ENCODE measurements at places on chromosomes 12 and 14. TPM values are rescaled to one million over a fixed set of nuclear protein-coding genes. Genes with fewer than 3 reads are reported as not detected.

GRCh38 chr12:112586148-112586783 is 167.5 kb downstream of the PTPN11 start:
- no peak for DNase-seq

DNA sequence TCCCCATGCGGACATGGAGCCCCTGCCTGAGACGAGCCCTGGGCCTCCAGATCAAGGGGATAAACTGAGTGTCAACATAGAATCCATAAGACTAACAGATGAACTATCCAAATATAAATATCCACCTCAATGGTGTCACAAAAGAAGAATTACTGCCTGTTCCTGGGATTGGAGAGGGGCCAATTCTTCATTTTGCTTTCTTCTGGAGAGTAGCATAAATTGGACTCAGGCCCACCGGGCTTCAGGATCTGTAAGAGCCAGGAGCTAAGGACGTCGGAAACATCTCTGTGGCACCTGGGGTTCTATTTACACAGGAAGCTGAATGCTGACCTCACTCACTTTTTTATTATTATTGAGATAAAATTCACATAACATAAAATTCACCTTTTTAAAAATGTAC is 408.2 kb upstream of the CCDC196 start:
- DNase-seq, result no peak

DNA sequence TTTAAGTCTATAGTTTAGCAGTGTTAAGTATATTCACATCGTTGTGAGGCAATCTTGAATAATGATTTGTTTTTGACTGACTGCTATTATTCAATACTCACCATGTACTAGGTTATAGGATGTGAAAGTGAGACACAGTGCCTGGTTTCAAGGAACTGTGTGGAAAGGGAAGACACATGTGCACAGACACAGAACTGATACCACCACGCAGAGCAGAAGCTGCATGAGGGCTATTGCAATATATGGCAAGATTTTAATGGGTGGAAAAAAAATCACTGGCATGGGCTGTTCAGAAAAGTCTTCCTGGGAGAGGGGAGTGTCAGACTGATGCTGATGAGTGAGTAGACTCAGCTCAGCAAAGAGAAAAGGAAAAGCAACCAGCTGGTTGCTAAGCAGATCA is 10.4 kb downstream of the SLC7A8 start:
- no peak for DNase-seq

DNA sequence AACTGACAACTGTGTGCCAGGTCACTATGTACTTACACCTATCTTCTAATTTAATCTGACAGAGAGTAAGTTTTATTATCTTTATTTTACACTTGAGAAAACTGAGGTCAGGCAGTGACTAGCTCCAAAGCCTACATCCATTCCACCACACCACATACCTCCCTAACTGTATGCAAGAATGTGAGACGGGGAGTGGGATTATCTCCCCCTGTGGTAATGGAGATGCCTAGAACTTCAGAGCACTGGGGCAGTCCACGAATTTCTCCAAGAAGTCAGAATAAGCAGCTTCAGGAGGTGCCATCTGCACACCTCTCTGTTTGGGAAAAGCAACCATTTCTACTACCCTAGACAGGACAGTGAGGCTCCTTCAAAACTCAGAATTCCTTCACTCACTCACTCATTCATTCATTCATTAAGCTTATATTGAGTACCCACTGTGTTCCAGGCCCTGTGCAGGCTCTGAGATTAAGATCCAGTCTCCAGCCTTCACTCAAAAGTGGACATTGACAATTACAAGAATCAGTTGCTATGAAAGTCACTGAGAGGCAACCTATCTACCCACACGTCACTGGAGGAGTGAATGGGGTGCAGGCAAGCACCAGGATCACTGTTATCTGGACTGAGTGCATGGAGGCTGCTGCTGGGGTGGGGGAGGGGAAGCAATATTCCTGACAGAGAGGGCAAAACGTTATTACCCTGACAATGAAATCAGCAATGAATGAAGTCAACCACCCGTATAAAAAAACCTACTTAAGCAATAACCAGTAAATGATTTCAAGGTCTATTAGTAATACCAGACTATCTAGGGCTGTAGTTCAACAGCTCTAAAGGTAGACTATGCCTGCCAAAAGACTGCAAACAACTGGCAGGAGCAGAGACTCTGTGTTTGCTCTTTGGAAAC is 18.0 kb downstream of the SLC7A7 start:
- peak; percentile 70 for DNase-seq

DNA sequence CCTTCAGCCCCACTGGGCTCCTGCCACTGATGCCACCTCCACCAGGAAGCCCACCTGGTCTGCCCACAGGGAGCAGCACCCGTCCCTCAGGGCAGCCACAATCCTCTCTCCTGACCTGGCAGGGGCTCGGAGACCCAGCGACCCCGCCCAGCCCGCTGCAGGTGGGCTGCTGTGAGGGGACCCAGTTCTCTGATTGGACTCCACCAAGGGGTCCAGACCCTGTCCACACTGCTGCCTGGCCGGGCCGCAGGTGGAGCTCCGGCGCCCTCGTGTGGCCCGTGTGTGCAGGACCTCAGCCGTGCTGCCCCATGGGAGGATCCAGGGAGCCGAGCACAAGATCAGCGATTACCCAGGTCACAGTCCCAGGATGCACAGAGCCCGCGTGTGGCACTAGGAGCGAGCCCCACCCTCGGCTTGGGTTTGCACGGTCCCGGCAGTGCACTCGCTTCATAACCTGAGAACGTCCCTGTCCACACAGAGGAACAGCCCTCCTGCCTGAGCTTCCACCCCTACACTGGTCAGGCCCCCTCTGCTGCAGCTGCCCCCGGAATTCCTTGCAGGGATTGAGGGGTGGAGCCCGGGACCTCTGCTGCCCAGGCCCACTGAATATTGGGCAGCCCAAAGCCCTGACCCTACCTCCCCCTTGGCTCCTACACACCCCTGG is 35.4 kb upstream of the TMEM179 start:
- DNase-seq, result peak; percentile 80

ABCD2 gene
- 0.04 TPM for total RNA-seq

GSC gene
- not detected for total RNA-seq

DNA sequence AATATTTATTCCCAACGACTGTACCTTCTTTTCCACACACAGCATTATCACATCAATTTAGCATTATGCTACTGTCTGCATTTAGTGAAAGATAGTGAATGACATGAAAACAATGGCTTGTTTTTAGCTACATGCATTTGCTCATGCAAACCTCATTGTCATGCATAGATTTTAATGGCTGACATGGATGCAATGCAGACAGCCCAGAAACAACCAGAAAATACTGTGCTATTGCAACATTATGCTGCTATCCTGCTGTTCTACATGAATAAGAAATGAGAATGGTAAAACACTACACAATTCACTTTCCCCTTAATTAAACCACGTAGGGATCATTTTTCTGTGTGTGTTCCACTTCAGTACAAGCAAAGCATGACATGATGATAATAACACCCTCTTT is 90.8 kb downstream of the LIN7A start:
- no peak for DNase-seq

DNA sequence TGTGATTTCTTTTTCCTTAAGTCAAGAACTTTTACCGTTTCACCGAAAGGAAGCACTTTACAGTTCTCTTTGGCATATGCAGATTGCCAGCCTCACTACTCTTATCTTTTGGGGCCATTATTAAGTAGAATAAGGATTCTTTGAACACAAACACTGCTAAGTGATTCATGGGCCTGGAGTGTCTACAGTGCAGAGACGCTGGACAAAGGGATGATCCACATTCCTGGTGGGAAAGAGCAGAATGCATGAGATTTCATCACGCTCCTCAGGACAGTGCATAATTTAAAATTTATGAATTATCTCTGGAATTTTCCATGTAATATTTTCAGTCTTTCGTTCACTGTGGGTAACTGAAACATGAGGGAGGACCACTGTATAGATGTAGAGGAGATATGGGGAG is 90.2 kb downstream of the TTLL5 start:
- DNase-seq, result no peak

DNA sequence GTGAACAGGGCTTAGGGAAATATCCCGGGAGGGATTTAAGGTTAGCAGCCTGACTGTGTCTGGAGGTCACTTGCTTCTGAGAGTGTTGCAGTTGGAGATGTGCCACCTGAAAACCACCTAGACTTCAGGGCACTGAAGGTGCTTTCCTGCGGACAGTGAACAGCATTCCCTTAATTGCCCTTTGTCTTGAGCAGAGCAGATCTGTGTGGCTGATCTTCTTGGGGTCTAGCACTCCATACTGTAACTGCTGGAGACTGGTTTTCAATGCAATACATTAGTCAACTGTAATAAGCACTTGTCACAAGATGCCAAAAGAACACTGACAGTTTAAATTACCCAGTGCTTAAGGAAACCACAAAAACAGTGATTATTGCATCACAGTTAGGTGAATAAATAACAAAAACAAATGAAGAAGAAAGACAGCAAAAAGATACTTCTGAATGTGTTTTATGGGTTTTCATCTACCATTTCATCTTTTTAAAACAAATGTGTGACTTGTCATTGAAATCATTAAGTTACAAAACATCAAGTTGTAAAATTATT is 111.8 kb downstream of the PRIMA1 start:
- DNase-seq, result no peak

GRCh38 chr14:75917946-75918335 is 63.9 kb downstream of the TGFB3 start:
- DNase-seq, result no peak

GRCh38 chr14:75460394-75460793 is 32.6 kb downstream of the JDP2 start:
- DNase-seq, result no peak

DNA sequence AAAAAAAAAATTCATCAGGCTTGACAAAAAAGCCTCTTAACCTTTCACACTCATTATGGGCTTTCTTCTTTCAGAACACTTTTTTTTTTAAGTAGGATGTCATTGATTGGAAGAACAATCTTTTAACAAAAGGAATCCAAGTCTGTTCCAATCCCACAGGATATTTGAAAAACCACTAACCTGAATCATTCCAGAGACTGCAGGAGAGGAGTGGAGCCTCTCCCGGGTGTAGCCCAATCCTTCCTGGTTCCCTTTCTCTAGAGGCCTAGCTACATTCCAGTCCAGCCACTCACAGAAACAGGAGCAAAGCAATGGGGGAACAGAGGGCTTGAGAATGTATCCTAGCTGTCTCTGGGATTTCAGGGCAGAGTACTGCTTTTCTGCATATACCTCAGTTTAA is 4.3 kb downstream of the MFAP5 start:
- no peak for DNase-seq

CD4 gene
- 0.27 TPM for total RNA-seq

C14orf132 gene
- not detected for total RNA-seq

DNA sequence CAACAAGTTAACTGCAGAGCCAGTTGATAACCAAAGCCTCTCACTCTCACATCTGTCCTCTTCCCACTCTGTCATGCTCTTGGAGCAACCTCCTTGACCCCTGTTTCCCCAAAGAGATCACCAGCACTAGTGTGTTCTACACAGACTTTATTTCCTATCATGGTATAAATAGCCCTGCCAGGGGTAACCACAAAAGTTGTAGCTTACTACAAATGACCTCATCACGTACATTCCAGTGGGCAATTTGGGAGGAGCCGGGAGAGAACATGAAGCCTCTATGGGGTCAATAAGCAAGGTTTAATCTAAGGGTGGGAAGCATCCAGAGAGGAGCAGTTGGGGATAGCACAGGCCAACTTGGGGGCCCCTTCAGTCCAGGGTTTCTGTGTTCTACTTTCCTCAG is 186.5 kb downstream of the KCNA5 start:
- no peak for DNase-seq

RERGL gene
- not detected for total RNA-seq

- DNase-seq, result no peak
Measured at GRCh38 chr14:95664066-95664465, 22.2 kb upstream of the TCL1B start.

DNA sequence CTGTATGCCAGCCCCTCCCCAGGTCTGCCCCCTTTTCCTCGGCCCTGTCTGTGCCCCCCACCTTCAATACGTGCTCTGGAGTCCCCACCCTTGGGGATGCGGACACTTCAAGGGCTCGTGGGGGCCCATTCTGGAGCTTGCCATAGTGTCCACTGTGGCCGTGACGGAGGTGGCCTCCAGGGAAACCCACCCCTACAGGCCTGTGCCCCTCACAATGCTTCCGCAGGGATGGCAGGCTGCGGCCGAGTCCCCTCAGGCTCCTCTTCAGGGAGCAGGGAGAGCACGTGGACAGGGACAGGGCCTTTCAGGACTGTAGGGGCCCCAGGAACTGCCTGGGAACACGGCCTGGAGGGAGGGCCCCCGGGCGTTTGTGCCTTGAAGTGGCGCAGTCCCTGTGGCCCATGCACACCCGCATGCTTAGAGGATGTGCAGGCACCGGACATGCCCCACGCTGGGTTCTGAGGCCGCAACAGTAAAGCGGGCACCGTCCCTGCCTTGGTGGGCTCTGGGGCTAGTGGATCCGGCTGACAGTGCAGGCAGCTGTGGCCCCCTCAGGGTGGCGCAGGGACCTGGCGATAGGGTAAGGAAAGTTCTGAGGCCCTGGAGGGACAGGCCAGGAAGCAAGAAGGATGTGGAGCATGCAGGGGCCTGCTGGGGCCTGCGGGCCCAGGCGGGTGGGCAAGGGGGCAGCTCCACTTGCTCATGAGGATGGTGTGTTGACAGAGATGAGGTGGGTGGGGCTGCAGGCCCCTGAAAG is 209.0 kb upstream of the RTL1 start:
- no peak for DNase-seq

GRCh38 chr12:113740699-113741098 is 225.4 kb downstream of the RBM19 start:
- peak; percentile 70 for DNase-seq

KRT79 gene
- total RNA-seq, result 0.27 TPM

DNA sequence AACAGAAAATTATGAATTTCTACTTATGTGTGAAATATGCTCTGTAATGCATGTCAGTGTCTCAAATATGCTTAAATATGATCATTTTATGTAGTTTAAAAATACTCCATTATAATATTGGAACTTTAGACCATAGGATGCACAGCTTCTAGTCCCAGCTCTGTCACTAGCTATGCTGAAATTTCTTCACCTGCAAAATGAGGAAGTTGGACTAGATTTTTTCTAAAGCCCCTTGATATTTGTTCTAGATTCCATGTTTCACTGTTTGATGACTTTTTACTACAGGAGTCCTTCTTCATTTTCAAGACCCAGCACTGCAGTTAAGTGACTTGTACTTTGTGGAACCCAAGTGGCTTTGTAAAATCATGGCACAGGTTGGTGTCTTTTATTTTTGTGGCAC is 90.1 kb downstream of the LRRK2 start:
- no peak for DNase-seq

- no peak for DNase-seq
Measured at GRCh38 chr14:27145170-27145569, 547.3 kb upstream of the NOVA1 start.

GRCh38 chr12:76611533-76611932 is 52.0 kb upstream of the OSBPL8 start:
- DNase-seq, result no peak

- DNase-seq, result no peak
Measured at GRCh38 chr14:74737753-74738325, 24.9 kb downstream of the FCF1 start.
